ENCODE measurements at places on chromosomes 11 and 22. TPM values are rescaled to one million over a fixed set of nuclear protein-coding genes. Genes with fewer than 3 reads are reported as not detected.

ACR gene
- not detected for total RNA-seq

TEX12 gene
- 0.25 TPM for total RNA-seq

ELMOD1 gene
- total RNA-seq, result not detected

NAALADL1 gene
- 36.8 TPM for total RNA-seq

PELI3 gene
- 9.9 TPM for total RNA-seq

HEPHL1 gene
- not detected for total RNA-seq

CD3D gene
- total RNA-seq, result not detected

SERHL2 gene
- total RNA-seq, result 2.4 TPM

SYT13 gene
- 5.5 TPM for total RNA-seq

TREH gene
- total RNA-seq, result not detected

NXPE2 gene
- total RNA-seq, result not detected

NAP1L4 gene
- 104 TPM for total RNA-seq

SGSM1 gene
- total RNA-seq, result under 0.01 TPM

CHRM4 gene
- total RNA-seq, result not detected

OR51B4 gene
- not detected for total RNA-seq

SYT7 gene
- total RNA-seq, result 0.16 TPM

PHF21A gene
- 8.6 TPM for total RNA-seq

ROM1 gene
- total RNA-seq, result 1.1 TPM

P2RY6 gene
- total RNA-seq, result 1.3 TPM

BTBD18 gene
- total RNA-seq, result not detected

EWSR1 gene
- 211 TPM for total RNA-seq

KRTAP5-11 gene
- not detected for total RNA-seq

SCGB2A2 gene
- not detected for total RNA-seq

FGF4 gene
- not detected for total RNA-seq

C11orf97 gene
- total RNA-seq, result not detected

OR2AT4 gene
- not detected for total RNA-seq

MYOD1 gene
- not detected for total RNA-seq

OSBP2 gene
- 4.8 TPM for total RNA-seq

SMIM35 gene
- total RNA-seq, result not detected

RFPL2 gene
- not detected for total RNA-seq

HSPB2 gene
- 1.0 TPM for total RNA-seq

TRPC6 gene
- under 0.01 TPM for total RNA-seq

ISX gene
- total RNA-seq, result not detected

GNG3 gene
- total RNA-seq, result not detected

MS4A7 gene
- total RNA-seq, result not detected

BLID gene
- total RNA-seq, result 0.16 TPM

KDM2A gene
- total RNA-seq, result 39.9 TPM

TSSC4 gene
- 55.6 TPM for total RNA-seq

KRTAP5-9 gene
- 0.33 TPM for total RNA-seq

RAB6A gene
- total RNA-seq, result 110 TPM

MOGAT2 gene
- not detected for total RNA-seq

IFTAP gene
- 10.9 TPM for total RNA-seq
